ENCODE measurements at places on chromosomes 2 and 18. TPM values are rescaled to one million over a fixed set of nuclear protein-coding genes. Genes with fewer than 3 reads are reported as not detected.

KCNG3 gene
- total RNA-seq: 0.03 TPM

MBD1 gene
- 42.0 TPM for total RNA-seq

DNA sequence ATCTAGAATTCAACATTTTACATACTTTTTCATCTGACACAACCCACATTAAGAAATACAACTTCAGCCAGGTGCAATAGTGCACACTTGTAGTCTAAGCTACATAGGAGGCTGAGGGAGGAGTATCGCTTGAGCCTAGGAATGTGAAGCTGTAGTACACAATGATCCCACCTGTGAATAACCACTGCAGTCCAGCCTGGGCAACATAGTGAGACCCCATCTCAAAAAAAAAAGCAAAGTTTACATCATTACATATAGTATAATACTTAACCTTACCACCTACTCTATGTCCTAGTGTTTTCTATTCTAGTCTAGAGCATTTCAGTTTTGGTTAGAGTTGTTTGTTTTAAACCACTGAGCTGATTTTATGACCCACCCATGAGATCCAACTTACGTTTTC, 86.5 kb upstream of the FAM117B start:
- no peak for DNase-seq

ZNF521 gene
- 17.6 TPM for total RNA-seq

GRCh38 chr2:175251425-175252041, 70.0 kb upstream of the ATP5MC3 start:
- no peak for DNase-seq

C1D gene
- 36.1 TPM for total RNA-seq

CELF4 gene
- total RNA-seq: not detected

DNA sequence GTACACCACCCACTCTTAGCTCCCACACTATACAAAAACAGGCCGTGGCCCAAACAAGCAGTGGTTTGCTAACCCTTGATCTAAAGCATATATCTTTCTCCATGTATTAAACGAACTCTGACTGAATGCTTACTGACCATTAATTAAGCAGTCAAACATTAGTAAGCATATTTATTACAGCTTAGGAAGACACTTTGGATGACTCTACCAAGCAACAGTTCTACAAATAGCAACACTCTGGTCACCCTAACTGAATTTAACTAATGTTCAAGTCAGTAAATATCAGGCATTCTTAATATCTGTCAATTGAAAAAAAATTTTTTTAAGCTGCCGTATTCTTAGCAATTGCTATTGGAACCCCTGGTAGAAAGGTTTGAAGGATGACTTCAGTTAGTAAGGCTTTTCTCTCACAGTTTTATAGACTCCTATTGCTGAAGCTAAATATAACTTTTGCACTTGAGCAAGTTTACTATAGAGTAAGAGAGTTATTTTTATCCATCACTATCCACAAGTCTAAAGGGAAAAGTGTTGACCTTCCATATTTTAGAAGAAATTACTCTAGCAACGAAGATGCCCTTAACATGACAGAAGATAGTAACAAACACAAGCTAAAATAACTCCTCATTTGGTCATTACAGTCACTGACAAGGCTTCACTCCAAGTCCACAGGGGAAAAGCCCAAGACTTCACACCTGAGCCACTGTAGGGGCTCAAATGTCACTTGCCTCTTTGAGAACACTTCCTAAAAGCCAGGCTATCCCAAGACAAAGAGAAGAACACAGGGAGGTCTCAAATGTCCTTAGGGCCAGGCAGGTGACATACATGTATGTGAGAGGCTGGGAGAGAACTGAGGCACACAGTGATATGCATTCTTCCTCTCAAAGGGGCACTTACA, 74.4 kb downstream of the RTN4 start:
- DNase-seq: no peak

DNA sequence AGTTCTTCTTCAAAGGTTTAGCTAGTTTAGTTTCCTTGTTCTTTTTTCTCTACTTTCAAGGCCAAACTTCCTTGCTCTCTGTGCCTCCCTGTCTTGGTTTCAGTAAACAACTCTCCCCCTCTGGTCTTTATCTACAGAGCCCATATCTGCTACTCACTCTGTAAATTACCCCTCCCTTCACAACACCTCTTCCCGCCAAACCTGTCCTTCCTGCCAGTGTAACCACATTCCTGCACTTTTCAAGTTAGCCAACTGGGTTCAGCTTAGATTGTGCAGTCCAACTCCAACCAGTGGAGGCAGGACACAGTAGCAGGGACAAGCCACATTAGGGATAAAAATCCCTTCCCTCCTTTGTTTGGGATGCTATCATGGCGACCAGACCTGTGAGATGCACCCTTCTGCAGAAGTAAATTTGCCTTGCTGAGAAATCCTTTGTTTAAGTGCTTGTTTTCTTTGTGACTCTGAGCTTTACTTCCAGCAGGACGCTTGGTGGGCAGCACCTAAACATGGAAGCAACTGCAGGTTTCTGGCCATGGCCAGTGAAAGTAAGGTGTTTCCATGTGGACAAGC, 706.0 kb downstream of the KCNJ3 start:
- no peak for DNase-seq

DNA sequence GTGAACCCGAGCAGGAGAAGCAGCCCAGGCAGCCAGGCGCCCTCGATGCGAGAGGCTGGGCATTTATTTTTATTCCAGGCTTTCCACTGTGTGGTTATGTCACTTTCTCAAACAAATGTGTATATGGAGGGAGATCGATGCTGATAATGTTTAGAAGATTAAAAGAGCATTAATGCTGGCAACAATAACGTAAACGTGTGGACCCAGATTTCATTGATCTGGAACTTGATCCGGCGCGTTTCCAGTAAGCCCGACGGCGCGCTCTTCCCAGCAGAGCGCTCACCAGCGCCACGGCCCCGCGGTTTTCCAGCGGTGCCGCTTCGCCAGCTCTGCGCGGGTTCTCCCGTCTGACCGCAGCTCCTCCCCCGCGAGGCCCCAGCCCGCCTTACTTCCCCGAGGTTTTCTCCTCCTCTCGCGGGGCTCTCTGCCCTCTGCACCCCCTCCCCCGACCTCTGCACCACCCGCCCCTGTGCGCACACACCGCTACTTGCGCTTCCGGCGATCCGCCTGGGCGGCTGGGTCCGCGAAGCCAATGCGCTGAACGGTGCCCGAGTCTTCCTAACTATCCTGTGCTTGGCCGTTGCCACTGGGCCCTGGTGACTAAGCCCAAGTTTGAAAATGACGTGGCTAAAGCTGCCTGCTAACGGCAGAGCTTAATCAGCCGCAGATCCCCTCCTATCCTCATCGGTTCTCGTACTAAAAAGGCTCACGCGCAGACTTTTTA, 6.1 kb downstream of the ONECUT2 start:
- no peak for DNase-seq

DNA sequence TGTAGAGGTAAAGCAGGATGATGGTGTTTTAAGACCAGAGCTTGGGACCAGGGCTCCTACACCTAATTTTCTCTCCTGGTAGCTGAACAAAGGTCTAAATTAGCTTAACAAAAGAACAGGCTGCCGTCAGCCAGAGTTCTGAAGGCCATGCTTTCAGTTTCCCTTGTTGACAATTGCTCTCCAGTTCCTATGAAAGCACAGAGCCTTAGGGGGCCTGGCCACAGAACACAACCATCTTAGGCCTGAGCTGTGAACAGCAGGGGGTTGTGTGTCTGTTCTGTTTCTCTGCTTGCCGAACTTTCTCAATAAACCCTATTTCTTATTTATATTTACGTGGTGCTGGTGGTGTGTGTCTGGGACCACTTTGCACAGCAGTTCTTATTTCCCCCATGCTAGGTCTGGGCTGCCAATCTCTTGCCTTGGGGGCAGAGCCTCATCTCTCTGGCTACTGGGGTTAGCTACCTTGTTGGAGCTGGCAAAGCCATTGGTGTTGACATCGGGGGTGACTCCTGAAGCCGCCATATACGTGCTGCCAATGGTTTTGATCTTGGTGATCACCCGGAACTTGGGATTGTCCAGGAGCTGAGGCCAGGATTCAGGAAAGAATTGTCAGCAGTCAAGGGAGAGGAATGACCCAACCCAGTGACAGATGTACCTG, 29.0 kb downstream of the CENPO start:
- no peak for DNase-seq

- DNase-seq: no peak
Measured at GRCh38 chr2:152499896-152500735, 165.1 kb downstream of the FMNL2 start.

DCC gene
- 0.35 TPM for total RNA-seq

DNA sequence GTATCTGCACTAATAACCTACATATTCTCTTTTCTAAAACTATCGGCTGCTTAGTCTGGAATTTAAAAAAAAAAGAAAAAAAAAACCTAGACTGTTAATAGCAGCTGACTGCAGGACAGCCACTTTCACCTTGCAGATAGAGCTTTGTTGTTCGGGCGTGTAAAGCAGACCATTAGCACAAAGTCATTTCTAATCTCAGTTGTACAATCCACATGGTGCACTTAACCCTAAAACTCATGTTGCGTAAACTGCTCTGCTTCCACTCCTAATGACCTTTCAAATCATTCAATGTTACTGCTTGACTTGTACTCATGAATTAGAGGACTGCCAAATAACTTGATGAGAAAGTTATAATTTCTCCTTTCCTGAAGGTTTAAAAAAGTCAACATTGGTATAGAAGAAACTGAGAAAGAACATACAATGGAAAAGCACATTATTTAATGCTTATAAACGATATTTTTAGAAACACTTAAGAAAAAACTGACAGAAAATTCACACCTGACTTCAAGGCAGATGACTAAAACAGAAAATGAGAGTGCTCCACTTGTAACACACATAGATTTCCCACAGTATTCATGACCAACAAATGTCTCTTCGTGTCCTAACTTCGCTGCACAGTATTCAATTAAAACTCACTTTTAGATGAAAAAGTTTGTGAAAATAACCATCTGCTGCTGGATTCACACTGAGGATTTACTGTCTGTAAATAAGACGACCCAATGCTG, 2.6 kb downstream of the CDH2 start:
- DNase-seq: no peak

GPR75 gene
- 4.5 TPM for total RNA-seq

NTSR2 gene
- not detected for total RNA-seq

DNA sequence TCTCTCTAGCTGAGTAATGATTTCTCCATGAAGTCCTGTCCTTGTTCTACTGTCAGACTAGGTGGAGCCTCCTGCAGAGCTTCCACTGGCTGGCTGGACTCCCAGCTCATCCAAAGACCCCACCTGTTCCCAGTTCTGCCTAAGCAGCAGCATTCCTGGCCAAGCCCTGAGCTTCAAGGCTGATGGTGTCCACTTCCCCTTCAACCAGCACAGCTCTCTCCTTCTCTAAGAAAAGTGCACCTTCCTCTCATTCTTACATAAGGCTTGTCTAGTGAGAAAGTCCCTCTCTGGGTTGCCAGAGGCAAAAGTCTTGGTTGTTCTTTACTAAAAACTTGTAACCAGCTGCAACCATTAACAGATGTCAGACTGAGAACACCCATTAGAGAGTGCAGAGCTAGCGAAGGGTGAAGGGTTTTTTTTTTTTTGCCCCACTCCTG, 58.9 kb downstream of the CXCR4 start:
- DNase-seq: peak; percentile 87

GRCh38 chr2:68263632-68264031, 11.3 kb upstream of the PPP3R1 start:
- DNase-seq: no peak

DNA sequence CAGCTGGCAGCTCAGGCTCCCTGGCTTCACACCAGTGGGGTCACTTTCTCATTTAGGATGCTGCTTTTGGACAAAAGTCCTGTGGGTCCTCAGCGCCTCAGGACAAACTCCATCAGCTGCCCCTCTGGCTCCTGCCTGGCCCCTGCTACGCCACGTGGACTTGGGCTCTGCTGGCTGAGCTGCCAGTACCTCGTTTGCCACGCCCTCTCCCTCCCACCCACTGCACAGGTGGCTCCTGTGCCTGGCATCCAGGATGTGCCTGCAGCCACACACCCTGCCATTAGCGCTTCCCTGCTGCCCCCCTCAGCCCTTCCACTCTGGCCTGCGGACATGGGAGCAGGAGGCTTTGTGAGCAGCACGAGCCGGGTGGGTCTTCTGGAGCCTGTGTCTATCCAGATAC, 118.9 kb downstream of the ZNF236 start:
- DNase-seq: no peak

ABCA12 gene
- total RNA-seq: 0.03 TPM

TSPYL6 gene
- total RNA-seq: 0.03 TPM

DNA sequence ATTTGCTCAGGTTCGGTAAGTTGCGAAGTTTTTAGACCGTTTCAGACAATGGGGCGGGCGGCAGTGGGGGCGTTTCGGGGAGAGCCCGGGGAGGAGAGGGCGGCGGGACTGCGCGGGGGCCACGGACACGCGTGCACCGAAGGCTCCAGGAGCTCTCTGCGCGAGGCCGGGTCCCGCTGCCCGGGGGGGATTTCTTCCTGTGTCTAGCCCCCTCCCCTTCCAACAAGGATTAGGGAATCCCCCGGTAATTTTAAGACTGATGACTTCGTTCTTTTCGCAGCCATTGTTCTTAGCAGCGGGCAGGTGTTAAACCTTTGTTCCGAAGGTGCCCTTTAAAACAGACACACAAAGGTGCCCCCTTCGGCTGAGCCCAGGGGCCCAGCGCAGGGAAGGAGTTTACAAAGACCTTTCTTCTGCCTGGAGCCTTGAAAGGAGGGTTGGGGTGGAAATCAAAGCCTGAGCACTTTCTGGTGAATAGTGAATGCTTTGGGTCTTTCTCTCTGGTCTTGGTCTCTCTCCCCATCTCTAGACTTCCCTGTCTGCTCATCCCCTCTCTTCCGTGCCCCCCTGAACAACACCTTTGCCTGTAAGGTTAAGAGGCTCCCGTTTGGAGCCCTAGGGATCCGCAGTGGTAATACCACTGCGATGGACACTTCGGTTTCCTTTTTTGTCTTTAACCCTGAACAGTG, 2.1 kb downstream of the TRIB2 start:
- DNase-seq: peak; percentile 30

- peak; percentile 73 for DNase-seq
Measured at GRCh38 chr2:188132385-188132784, 159.3 kb upstream of the GULP1 start.

DNA sequence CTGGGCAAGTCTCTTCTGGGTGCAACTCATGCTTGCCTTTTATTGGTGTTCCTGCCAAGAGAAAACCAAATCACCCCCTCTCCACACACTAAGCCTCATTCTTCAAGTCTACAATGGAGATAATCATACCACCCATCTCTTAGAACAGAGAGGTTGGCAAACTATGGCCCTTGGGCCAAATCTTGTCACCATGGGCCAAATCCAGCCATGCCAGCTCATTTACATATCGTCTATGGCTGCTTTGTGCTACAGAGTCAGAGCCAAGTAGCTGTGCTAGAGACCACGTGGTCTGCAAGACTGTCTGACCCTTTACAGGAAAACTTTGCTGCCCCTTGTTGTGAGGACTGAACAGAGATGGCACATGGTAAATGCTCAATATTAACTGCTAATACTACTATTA, 270.3 kb upstream of the PARD3B start:
- DNase-seq: no peak

KCNG2 gene
- not detected for total RNA-seq

GRCh38 chr2:188142636-188143295, 148.9 kb upstream of the GULP1 start:
- no peak for DNase-seq

GRCh38 chr18:47345291-47345690, 93.8 kb upstream of the SKOR2 start:
- no peak for DNase-seq

DNA sequence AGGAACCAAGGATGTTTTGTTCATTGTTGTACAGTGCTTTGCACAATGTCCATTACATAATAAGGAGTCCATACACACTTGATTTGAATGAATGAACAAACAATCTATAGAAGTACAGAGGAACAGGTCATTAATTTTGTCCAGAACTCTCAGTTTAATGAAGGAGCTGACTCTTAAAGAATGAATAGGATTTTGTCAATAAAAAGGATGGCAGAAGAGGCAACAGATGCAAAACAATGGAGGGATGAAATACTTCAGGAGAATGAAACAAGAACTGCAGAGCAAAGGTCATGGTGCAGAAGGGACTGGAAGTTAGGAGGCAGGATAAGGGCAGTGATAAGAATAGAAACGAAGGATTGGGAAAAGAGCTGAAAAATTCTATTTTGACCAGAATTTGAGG, 28.7 kb upstream of the COL5A2 start:
- DNase-seq: no peak
